Spinal cord (tissue), 10 donors: ENCODE measurements at places on chromosomes 5 and 9. TPM values are rescaled to one million over a fixed set of nuclear protein-coding genes. Genes with fewer than 3 reads are reported as not detected.

Gene CCDC192
- 0.99 TPM for total RNA-seq

Gene OR1Q1
- not detected for total RNA-seq

DNA sequence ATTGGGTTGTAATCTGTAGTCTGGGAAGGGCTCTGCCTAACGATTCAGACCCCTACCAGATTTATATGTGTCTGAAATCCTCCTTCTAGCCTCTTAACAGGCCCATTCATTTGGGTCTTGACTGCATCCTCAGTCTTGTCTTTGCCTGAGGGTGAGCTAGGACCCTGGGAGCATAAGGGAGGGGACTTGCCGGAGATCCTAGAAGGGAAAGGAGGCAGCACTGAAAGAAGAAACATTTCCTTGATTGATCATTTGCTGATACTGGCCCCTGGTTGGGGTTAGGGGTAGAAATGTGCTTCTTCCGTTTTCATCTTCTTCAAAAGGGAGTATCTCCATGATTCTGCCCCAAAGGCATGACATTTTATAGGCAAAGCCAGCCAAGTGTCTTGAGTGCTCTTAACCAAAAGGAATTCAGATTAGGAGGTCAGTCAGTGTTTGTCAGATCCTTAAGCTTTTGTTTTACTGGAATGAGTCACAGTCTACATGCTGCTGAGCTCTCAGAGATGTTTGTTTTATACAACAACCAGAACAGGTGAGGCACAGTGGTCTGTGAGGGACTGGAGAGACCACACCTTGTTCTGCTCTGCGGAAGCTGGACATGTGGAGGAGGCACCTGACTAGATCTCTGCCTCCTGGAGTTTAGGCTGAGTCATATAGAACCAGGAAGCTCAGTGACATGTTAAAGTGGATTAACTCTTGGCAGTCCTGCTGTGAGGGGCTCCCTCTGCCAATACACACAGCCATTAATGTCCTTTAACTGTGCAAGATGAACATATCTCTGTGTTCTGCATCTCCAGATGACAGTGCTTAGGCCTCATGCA is 37.7 kb downstream of the PCDHAC2 start:
- no peaks in the 10 kb centered on the region for H3K27me3 ChIP-seq
- no peaks in the 10 kb centered on the region for H3K36me3 ChIP-seq
- no peak overlapping the region for H3K4me3 ChIP-seq
- peaks cover 10% of the 10 kb centered on the region for H3K4me1 ChIP-seq

- H3K27ac ChIP-seq, result no peak overlapping the region
- H3K36me3 ChIP-seq, result no peaks in the 10 kb centered on the region
- no peaks in the 10 kb centered on the region for H3K4me1 ChIP-seq
- DNase-seq, result peak; percentile 82
- H3K27me3 ChIP-seq, result no peaks in the 10 kb centered on the region
- no peak overlapping the region for H3K4me3 ChIP-seq
Measured at GRCh38 chr5:125286271-125286670, 539.8 kb upstream of the ZNF608 start.

GRCh38 chr9:127654619-127655018 is 42.5 kb downstream of the STXBP1 start:
- DNase-seq, result no peak
- no peak overlapping the region for H3K4me3 ChIP-seq
- no peak overlapping the region for H3K27ac ChIP-seq
- no peaks in the 10 kb centered on the region for H3K27me3 ChIP-seq
- H3K4me1 ChIP-seq, result no peaks in the 10 kb centered on the region

DNA sequence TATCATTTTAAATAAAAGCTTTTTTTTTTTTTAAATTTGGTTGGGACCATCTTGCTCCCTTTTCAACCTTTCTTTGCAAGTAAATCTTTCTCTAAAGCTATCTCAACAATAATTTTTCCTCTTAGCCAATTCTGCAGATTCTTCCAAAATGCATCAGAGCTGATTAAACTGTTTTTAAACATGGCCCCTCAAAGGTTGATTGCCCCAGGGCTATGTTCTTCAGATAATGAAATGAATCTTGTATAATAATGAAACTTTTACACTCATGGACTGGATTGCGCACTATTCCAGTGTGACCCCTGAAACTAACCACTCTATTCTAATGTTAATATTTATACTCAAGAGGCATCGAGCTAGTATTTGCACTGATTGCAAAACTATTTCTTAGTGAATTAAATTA is 222.8 kb upstream of the PRDM9 start:
- no peak for DNase-seq
- no peaks in the 10 kb centered on the region for H3K27me3 ChIP-seq
- no peak overlapping the region for H3K27ac ChIP-seq

Gene CATSPER3
- 0.79 TPM for total RNA-seq

GRCh38 chr9:73239570-73240265 is 88.1 kb downstream of the ANXA1 start:
- no peak overlapping the region for H3K4me3 ChIP-seq
- no peaks in the 10 kb centered on the region for H3K4me1 ChIP-seq
- H3K27me3 ChIP-seq, result no peaks in the 10 kb centered on the region
- DNase-seq, result no peak

DNA sequence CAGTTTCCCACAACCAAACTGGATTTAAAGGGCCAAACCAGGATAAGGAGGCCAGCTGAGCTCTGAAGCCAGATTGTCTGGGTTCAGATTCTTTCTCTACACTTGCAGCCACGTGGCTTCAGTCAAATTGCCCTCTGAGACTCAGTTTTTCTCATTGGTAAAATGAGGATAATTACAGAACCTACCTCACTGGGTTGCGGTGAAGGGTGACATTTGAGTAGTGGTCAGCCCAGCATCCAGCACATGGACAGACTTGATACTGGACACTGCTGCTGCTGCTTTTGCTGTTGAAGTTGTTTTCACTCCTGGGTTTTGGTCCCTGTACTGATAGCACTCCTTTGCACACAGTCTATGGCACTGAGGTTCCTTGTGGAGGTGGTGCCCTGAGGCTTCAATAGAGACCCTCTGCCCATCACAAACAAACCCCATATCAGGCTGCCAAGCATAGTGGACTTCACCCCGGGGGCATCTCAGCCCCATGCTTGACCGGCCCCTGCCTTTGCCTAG is 25.7 kb upstream of the CDKN2AIPNL start:
- no peak overlapping the region for H3K27ac ChIP-seq
- H3K36me3 ChIP-seq, result no peaks in the 10 kb centered on the region
- peaks cover 28% of the 10 kb centered on the region for H3K4me1 ChIP-seq
- H3K4me3 ChIP-seq, result no peak overlapping the region

GRCh38 chr5:29277642-29278041 is 1915.8 kb upstream of the CDH6 start:
- H3K27me3 ChIP-seq, result no peaks in the 10 kb centered on the region
- DNase-seq, result no peak
- H3K27ac ChIP-seq, result no peak overlapping the region
- no peaks in the 10 kb centered on the region for H3K36me3 ChIP-seq
- no peak overlapping the region for H3K4me3 ChIP-seq

DNA sequence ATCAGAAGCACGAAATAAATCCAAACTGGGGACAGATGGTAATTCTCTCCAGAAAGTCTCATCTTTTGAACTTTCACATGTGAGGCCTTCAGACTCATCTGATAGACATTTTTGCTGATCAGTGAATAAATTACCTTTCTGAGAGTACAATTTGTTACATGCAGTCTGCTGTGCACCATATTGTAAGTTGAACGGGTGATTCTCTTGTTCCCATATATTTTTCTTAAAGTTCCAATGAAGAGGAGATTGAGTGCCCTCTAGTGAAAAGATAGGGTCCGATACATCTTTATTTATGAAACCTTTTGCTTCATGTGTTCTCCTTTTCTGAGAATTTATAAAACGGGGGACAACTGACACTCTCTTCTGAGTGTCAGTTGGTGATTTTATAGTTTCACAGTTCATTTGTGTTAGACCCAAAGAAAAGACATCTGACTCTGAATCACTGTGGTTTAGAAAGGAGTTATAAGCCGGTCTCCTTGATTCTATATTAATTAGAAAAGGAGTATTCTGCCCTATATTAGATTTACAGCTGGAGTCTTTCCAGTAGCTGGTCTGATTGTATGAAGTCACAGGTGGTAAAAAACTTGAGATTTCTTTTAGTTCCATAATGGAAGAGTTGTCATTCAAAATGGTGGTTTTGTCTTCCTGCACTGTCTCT is 30.4 kb downstream of the GNG10 start:
- H3K4me3 ChIP-seq, result no peak overlapping the region
- no peaks in the 10 kb centered on the region for H3K27me3 ChIP-seq
- H3K4me1 ChIP-seq, result no peaks in the 10 kb centered on the region

GRCh38 chr5:143183989-143184388 is 219.5 kb downstream of the NR3C1 start:
- H3K27ac ChIP-seq, result no peak overlapping the region
- peaks cover 15% of the 10 kb centered on the region for H3K4me1 ChIP-seq
- H3K27me3 ChIP-seq, result no peaks in the 10 kb centered on the region
- H3K4me3 ChIP-seq, result no peak overlapping the region
- no peaks in the 10 kb centered on the region for H3K36me3 ChIP-seq
- DNase-seq, result peak; percentile 43

DNA sequence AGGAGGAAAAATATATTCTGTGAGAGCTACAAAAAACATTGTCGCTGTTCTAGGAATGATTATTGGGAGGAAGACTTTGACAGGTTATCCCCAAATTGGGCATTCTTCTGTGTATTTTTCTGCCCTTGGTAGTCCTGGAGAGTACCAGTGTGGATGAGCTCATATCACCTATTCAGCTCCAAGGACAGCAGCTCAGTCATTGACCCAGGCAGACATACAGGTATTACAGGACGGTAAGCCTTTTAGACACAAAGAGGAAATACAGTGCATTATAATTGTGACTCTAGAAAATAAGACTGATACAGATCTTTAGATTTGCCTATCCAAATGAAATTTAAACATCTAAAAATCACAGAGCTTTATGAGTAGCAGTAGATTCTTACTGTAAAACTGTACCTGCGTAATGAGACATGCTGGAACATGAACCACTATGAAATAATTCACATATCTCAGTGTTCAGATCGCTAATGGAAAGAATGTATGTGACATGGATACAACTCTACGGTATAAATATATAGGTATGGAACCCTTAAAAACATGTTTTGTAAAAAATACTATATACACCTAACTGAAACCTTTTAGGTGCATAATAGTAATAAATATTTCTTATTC is 56.0 kb downstream of the PLK2 start:
- no peak overlapping the region for H3K4me3 ChIP-seq
- no peak overlapping the region for H3K27ac ChIP-seq
- DNase-seq, result no peak
- H3K36me3 ChIP-seq, result no peaks in the 10 kb centered on the region
- no peaks in the 10 kb centered on the region for H3K4me1 ChIP-seq

- H3K36me3 ChIP-seq, result peaks cover 20% of the 10 kb centered on the region
- H3K27ac ChIP-seq, result no peak within 1 kb of the TSS
- no peak within 1 kb of the TSS for H3K4me3 ChIP-seq
- no peaks in the 10 kb centered on the region for H3K27me3 ChIP-seq
- DNase-seq, result no peak
Measured at GRCh38 chr5:140875085-140876065, at the start of gene PCDHA12. Gene PCDHA12, plus strand, starts transcription at chr5:140875308. Its CDS starts 165 bp downstream, at chr5:140875473.
